Activated CD8-positive, alpha-beta memory T cell treated with anti-CD3 and anti-CD28 coated beads, Interleukin-2, amount 10 ng/mL, durations not matched to agents 7 days and 5 days (primary cell): ENCODE measurements at places on chromosomes 16 and 17.

- no peak for DNase-seq
Measured at GRCh38 chr16:57166451-57166850, 19.4 kb downstream of the PSME3IP1 start.

GRCh38 chr17:5210614-5211252 is 19.1 kb upstream of the ZNF594 start:
- DNase-seq: no peak

GRCh38 chr17:6483507-6483906 is 39.3 kb downstream of the PIMREG start:
- no peak for DNase-seq

- DNase-seq: no peak
Measured at GRCh38 chr16:62190426-62190825, 154.2 kb upstream of the CDH8 start.

GRCh38 chr16:49528866-49529288 is 155.3 kb downstream of the C16orf78 start:
- no peak for DNase-seq

DNA sequence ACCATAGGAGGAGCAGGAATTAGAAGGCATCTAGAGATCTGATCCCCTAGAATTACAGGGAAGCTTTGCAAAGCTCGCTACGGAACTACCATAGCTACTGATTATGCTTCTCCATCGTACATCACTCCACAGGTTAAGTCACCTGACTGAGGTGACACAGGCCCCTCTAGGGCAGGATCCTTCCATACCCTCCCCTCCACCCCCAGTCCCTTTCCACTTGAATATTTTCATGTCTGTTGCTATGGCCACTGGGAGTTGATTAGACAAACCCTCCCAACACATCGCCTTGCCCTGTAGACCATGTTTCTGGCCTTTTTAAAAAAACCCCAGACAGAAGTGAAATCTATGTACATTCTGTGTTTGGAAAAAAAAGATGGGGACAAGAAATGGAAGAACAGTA is 287.1 kb downstream of the SOX9 start:
- no peak for DNase-seq

- DNase-seq: no peak
Measured at GRCh38 chr17:19905502-19905901, 37.8 kb upstream of the ULK2 start.

GRCh38 chr16:75495076-75495674 is at the start of gene CHST6:
CHST6 (minus strand) TSS chr16:75495441; CDS start chr16:75479828, 15,613 bp downstream.
- DNase-seq: peak; percentile 46

GRCh38 chr16:13351181-13351580 is 449.8 kb downstream of the SHISA9 start:
- DNase-seq: no peak

DNA sequence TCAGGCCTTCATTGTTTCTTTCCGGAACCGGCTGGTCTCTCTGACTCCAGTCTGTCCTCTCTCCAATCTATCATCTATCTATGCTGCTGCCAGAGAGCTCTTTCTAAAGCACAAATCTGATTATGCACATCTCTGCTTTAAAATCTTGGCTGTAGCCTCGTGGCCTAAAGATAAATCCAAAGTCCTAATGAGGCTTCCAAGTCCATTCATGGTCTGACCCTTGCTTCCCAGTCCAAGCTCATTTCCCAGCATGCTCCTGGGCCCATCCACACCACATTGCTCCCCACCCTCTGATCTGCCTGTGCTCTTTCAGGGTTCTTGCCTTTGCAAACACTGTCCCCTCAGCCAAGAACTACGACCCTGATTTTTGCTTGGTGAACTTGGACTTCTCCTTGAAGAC is 21.5 kb upstream of the PHB1 start:
- DNase-seq: no peak

DNA sequence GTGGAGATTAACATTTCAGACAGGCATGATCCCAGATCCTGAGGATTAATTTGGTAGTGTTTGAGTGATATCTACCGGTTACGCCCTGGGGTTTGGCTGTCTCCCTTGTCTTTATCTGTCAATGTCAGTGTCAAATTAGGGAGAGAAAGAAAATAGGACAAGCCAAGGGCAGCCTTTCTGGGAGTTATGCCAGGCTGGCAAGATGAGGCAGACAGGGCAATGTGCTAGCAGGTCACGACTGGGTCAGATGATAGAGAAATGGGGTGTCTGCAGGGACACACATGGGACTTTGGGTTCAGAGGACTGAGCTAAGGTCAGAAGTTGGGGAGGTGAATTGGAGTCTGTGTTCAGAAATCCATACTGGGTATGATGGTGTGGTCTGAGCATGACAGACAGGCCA is 27.4 kb upstream of the LYRM9 start:
- DNase-seq: no peak

DNA sequence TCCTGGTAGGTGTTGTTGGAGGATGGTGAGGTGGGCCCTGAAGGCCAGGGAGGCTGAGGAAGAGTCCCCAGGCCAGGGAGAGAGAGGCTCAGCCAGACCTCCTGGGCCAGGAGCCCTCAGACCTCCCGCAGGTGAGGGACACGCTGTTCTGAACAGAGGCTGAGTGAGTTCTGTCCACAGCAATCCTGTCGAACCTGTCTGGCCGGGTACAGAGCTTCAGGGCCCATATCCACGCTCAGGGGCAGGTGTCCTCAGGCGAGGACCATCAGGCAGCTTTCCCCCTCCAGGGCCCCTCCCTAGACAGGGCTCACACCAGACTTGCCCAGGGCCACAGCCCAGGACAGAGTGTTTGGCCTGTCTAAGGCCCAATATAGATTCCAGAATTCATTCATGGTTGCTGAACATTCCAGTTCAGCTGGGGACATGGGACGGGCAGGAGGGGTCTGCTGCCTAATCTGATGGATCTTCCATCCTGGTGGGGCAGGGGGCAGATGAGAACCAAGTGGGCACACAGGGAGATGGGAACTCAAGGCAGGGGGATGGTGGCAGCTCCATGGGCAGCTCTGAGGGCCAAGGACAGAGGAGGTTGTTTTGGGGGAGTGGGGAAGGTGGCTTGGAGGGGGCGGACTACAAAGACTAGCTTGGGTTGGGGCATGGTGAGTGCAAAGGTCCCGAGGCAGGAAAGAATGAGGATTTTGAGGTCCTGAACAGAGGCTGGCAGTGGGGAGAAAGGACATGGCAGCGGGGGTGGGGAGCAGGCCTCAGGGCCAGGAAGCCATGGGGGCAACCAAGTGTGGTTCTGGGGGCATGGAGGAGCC is 23.4 kb upstream of the MPRIP start:
- DNase-seq: no peak

DNA sequence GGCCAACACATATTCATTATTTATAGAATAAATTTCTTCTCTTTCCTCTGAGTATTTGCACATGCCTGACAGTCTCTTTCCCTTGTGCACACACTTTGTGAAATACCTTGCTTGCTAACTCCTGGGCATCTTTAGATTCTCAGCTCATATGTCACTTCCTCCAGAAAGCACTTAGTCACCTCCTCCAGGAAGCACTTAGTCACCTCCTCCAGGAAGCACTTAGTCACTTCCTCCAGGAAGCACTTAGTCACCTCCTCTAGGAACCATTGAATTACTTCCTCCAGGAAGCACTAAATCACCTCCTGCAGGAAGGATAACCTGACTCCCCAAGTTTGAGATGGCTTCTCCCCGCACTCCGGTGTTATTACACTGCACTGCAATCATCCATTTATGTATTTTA is 462.5 kb upstream of the EEF2KMT start:
- no peak for DNase-seq

GRCh38 chr17:43416998-43417890 is 18.5 kb downstream of the ARL4D start:
- DNase-seq: no peak

DNA sequence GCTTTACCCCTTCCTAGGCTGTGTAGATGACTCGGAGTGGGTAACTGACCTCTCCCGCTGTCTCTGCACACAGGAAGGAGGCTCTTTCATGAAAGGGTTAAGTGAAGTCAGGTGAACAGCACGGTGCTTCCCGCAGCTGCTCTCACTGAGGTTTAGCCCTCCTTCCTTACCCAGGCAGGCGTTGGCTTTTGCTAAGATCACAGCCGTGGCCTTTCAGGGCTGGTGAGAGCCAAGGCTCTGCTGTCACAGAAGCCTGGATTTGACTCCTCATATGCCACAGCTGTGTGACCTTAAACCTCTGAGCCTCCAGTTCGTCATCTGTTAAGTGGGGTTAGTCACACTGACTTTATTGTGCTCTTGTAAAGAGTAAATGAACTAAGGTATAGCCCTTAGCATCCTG is 90.9 kb upstream of the PLCG2 start:
- peak; percentile 44 for DNase-seq

DNA sequence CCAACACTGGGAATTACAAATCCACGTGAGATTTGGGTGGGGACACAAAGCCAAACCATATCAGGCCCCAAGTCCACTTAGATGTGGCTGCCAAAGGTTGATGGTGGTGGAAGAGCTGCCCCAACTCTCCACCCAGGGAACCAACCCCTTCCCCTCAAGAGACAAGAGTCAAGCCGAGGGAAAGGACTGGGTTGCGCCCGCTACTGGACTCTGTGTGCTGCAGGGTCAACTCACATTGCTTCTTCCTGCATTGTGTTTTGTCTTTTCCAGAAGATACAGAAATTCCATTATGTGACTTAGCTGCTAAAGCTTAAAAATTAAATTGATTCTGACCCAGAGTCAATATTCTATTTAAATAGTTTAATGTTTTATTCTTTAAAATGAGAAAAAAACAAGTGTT is 58.5 kb downstream of the ADAMTS18 start:
- DNase-seq: peak; percentile 41

DNA sequence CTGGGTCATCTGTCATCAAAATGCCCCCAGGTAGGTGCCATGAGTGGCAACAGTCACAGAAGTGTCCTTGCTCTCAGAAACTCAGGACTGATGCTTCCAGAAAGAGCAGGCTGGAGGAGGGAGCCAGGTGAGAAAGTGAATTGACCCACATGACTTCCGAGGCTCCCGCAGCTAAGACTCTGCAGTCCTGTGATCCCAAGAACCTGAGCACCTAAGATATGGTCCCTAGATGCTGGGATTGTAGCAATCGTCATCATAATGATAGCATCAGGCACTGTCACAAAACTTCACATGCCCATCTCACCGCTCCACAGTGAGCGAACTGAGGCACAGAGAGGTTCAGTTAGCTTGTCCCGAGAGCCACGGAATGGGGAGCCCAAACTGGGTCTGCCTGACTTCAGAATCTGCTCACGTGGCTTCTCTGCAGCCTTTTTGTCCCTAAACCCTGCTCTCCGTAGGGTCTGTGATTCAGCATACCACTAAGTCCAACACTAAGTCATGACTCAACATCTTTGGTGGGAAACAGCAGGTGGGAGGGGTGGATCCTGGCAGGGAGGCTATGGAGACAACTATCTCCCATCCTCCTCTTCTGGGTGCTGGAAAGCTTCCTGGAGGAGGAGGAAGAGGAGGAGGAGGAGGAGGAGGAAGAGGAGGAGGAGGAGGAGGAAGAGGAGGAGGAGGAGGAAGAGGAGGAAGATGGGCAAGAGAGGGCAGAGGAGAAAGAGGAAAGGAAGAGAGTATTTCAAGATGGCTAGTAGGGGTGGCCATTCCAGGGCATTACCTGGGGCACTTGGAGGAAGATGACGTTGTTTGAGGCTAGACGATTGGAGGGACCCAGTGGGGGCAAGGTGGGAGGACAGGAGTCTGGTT is 55.5 kb upstream of the DLX4 start:
- DNase-seq: no peak

GRCh38 chr16:84761448-84762368 is 58.1 kb upstream of the CRISPLD2 start:
- no peak for DNase-seq

- no peak for DNase-seq
Measured at GRCh38 chr16:73747328-73747727, 549.3 kb upstream of the PSMD7 start.

DNA sequence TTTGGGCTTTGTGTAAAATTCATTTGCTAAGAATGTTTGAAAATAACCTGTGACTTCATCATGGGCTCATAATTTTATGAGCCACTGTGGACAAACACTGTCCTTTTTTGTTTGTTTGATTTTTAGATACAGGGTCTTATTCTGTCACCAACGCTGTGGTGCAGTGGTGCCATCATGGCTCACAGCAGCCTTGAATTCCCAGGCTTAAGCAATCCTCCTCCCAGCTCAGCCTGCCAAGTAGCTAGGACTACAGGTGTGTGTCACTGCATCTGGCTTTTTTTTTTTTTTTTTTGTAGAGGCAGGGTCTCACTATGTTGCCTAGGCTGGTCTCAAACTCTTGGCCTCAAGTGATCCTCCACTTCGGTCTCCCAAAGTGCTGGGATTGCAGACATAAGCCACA is 8.3 kb downstream of the TEX2 start:
- DNase-seq: no peak

DNA sequence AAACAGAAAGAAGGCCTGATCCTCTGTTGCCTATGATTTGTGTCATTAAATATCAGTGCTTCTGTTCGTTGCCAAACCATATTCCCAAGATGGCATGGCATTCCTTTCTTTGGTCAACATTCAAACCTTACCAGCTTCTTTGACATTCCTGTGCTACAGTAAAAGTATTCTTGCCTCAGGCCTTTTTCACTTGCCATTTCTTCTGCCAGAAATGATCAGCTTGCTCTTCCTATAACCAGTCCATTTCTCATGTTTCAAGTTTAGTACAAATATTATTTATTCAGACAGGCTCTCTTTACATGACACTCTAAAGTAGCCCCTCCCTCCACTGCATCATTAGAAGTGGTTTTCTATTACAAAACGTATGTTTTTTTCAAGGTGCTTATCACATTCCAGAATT is 278.3 kb downstream of the KCNJ2 start:
- DNase-seq: no peak

DNA sequence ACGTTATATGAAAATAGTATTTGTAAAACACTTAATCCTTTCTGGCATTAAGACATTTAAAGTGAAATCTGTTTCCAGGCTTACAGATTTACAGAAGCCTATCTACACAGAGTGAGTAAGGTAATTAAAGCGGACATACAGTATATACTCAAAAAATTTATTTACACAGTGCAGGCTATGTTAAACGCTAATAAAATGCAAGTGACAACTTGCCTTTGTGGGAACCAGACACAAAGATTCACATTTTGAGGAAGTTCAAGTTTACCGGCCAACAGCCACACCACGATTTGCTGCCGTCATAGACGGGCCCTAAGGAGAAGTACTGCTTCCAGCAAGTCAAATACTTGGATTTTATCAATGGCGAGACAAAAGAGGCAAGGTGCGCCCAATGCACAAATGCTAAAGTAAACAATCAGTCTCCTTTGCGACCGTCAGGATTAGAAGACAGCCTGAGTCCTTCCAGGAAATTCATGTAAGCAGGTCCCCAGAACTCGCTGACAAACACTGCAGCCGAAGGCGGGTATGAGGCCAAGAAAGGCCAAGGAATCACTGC is 801 bp downstream of the VPS35 start:
- no peak for DNase-seq

GRCh38 chr17:34386343-34386696 is 23.3 kb upstream of the CCL1 start:
- DNase-seq: no peak

DNA sequence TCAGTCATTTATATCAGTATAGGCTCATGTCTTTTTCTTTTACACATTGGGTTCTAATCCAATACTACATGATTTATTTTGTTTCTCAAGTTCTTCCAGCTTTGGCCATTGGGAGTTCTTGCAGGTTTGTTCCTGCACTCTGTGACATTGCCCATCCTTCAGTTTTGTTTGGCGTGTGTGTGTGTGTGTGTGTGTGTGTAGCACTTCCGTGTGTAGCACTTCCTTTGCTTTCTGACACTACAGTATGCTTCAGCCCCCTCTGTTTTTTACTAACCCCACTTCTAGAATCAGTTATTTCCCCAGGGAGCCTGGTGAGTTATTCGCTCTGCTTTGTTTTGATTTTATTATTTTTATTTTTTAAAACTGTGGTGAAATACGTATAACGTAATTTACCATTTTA is 75.6 kb upstream of the LGALS9 start:
- DNase-seq: no peak
